ENCODE measurements at places on chromosomes 2 and 18.

GRCh38 chr2:181985632-181986205 is at the start of gene PPP1R1C:
Gene PPP1R1C (plus strand): TSS chr2:181985853. CDS start chr2:181986111, 258 bp downstream.
- H3K27ac ChIP-seq: no peak within 1 kb of the TSS
- H3K27me3 ChIP-seq: no peaks in the 10 kb centered on the region
- DNase-seq: no peak
- no peaks in the 10 kb centered on the region for H3K36me3 ChIP-seq
- peaks cover 9% of the 10 kb centered on the region for H3K4me1 ChIP-seq

- no peaks in the 10 kb centered on the region for H3K4me1 ChIP-seq
- H3K27me3 ChIP-seq: no peaks in the 10 kb centered on the region
- no peak overlapping the region for H3K4me3 ChIP-seq
- no peak overlapping the region for H3K27ac ChIP-seq
- no peaks in the 10 kb centered on the region for H3K36me3 ChIP-seq
These were observed 231.7 kb downstream of the FSIP2 start for GRCh38 chr2:185970148-185970852.

GRCh38 chr2:73935641-73936040 is 9.0 kb downstream of the DGUOK start:
- H3K27ac ChIP-seq: no peak overlapping the region
- H3K4me3 ChIP-seq: no peak overlapping the region
- H3K4me1 ChIP-seq: peaks cover 26% of the 10 kb centered on the region
- DNase-seq: no peak
- H3K36me3 ChIP-seq: no peaks in the 10 kb centered on the region

GRCh38 chr2:168986398-168986943 is 44.7 kb downstream of the ABCB11 start:
- no peaks in the 10 kb centered on the region for H3K27me3 ChIP-seq
- no peaks in the 10 kb centered on the region for H3K36me3 ChIP-seq
- H3K27ac ChIP-seq: no peak overlapping the region
- H3K4me3 ChIP-seq: no peak overlapping the region
- no peaks in the 10 kb centered on the region for H3K4me1 ChIP-seq
- DNase-seq: no peak

DNA sequence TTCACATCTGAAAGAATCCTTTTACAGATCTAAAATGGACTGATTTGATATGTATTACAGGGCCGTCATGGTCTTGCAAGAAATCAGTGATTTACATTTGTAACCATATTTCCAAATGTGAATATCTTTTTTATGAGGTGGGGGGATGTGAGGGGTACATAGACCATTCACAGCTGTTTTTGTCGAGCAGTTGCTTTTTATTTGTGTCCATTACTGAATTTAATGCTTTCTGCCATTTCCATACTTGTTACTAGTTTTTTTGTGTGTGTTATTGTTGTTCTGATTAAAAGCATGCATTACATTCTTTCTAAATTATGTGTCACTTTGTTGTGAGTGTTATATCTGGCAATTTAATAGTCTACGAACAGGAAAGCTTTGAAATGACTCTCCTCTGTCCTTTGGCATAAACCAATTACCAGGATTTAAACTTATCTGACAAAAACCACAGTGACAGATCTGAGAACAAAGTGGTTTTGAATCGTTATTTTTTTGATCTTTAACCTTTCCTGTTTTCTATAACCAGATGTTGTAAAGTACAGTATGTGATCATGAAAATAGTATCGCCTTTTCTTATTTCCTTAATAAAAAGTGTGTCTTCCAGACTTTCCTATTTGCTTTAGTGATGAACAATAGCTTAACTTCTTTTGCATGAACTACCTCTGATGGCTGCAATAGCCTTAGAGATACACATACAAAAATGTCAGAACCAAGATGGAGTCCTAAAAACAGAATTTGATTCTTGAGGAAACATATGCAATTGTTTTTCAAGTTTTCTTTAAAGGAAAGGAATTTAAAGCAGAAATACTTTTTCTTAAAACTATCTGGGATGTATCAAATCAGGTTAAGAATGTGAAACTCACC is 354.2 kb upstream of the ACVR2A start:
- H3K27ac ChIP-seq: no peak overlapping the region
- H3K4me3 ChIP-seq: no peak overlapping the region
- no peak for DNase-seq
- no peaks in the 10 kb centered on the region for H3K27me3 ChIP-seq
- H3K36me3 ChIP-seq: no peaks in the 10 kb centered on the region

DNA sequence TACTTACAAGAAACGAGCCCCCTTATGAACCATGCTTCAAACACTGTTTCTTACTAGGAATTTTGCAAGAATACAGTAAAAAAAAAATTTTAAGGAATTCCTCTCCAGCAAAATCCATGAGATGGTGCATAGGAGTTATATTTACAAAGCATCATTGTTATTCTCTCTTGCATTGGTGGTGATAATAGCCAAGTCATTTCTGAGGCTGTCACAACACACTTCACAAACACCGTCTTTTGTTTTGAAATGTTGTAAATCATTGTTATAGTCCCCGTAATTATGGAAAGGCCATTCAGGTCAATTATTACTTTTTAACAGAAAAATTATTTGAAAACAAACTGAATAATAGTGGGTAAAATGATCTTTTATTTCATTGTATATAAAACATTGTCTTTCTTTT is 60.1 kb downstream of the DYNC1I2 start:
- no peaks in the 10 kb centered on the region for H3K4me1 ChIP-seq
- no peak overlapping the region for H3K27ac ChIP-seq

GRCh38 chr2:53111004-53111403 is 656.6 kb upstream of the CHAC2 start:
- H3K27ac ChIP-seq: no peak overlapping the region
- no peaks in the 10 kb centered on the region for H3K27me3 ChIP-seq
- H3K36me3 ChIP-seq: no peaks in the 10 kb centered on the region
- no peaks in the 10 kb centered on the region for H3K4me1 ChIP-seq

Data from esophagus squamous epithelium (tissue), 5 donors.